ENCODE measurements at places on chromosomes 11 and 22.

GRCh38 chr11:84901991-84902390, 725.2 kb downstream of the DLG2 start:
- DNase-seq = no peak

GRCh38 chr11:64720167-64720566, 2.8 kb downstream of the NRXN2 start:
- DNase-seq = no peak

DNA sequence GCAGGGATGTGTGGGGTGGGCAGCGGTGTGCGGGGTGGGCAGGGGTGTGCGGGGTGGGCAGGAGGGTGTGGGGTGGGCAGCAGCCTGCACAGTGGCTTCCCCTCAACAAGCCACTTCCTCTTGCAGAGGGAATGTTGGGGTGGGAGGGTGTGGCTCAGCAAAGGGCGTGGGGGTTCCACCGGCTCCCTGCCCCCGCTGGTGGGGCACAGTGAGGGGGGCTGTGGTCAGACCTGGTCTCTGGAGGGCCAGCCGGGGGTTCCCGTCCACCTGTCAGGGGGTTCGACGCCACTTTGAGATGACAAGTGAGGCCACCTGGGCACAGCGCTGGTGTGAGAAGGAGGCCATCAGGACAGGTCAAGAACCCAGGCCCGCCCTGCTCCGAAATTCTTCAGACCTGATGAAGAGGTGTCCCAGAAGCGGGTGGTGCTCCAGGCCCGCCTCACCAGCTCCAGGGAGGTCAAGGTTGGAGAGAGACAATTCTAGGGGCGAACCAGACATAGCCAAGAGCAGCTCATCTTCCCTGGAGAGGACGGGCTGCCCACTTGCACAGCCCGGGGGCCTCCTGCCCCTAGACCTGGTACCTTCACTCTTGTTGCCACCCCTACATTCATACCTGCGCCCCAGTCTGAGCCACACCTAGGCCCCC, 1.3 kb downstream of the C11orf21 start:
- DNase-seq = peak; percentile 33

GRCh38 chr11:91230647-91231046, 994.0 kb upstream of the FAT3 start:
- DNase-seq = no peak

DNA sequence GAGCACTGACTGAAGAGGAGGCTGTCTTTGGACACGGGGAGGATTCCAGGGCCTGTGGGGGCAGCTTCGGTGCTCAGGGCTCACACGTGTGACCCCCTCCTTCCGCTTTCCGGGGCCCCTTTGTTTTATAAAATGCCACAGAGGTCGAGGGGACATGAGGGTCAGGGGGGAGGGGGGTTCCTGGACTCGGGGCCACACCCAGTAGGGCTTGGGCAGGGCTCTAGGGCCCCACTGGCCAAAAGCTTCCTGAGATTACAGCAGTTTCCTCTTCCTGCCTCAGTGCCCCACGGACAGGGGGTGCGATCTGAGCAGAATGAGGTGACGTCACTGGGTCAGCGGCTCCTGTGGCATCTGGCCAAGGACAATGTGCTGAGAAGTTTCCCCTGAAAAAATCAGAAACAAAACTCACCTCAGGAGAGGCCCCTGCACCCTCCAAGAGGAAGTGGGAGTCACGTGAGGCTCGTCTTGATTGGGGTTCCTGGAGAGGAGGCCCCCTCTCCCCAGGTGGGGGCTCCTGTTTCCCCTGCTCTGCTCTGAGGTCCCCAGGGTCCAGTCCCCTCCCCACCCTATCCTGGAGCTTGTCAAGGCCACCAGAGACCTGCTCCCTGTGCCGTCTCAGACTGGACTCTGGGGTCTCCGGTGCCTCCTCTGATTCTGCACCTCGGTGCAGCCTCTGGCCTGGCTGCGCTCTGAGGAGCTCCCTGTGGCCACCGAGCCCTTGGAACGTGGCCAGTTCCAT, 6.4 kb upstream of the IFITM3 start:
- DNase-seq = no peak

DNA sequence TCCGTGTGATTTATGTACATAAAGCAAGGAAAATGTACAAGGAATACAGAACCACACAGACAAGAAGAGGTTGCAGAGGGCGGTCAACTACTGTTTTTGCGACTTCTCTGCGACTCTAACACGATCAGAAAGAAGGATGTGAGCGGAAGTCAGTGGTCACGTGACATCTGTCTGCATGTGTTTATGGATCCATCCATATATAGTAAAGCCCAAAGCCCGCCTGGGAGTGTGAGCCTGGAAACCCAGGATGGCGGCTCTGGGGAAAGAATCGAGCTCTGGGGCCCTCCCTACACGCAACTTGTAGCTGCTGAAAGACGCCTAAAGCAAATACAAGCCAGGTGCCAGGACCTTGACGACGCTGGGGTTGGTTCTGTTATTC, 8.8 kb downstream of the OSBPL5 start:
- no peak for DNase-seq

DNA sequence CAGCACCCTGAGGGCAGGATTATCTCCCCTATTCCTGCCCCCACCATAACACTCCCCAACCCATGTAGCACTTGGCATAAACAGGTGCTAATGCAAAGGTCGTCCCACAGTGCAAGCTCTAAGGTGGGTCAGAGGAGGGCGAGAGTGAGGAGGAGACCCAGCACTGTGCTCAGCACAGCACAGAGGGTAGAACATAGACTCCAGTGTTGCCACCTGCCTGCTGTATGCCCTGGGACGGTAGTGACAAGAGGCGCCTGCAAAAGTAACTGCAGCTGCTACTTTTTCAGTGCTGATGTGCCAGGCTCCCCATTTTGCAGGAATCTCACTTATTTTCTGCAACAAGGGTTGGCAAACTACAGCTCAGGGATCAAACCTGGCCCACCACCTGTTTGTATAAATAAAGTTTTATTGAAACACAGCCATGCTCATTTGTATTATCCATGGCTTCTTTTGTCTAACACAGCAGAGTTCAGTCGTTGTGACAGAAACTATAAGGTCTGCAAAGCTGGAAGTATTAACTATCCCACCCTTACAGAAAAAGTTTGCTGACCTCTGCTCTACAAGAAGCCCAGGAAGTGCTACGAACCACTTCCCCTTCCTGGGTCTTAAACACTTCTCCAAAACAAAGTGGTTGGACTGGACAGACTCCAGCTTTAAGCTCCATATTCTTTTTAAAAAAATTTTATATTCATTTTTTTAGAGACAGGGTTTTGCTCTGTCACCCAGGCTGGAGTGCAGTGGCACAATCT, 16.9 kb upstream of the CDC42BPG start:
- DNase-seq = no peak

GRCh38 chr11:130776061-130776419, 140.2 kb downstream of the SNX19 start:
- no peak for DNase-seq

- no peak for DNase-seq
Measured at GRCh38 chr11:129388824-129389223, 13.2 kb downstream of the BARX2 start.

DNA sequence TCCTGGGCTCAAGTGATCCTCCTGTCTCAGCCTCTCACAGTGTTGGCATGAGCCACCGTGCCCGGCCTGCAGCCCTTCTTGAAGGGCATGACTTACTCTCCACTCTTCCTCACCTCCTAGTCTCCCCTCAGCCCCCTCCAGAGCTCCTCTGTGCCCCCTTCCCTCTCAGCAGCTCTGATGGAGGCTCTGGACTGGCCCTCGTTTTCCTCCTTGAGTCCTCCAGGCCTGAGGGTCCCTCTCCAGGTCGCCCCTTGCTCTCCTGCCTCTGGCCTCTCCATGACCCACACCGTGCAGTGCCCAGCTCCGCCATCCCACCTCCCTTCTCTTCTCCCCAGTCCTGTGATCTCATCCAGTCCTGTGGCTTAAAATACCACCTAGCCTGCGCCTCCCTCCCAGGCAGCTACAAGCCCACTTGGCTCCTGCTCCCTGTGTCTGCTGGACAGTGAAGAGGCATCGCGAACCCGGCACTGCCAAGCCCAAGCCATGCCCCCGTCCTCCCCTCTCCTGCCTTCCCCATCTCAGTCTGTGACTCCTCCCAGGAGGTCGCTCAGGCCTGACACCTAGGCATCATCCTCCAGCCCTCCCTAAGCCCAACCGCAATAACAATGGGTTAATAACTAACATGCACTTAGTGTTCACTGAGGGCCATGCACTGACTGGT, 11.9 kb downstream of the KCNJ4 start:
- DNase-seq = no peak

DNA sequence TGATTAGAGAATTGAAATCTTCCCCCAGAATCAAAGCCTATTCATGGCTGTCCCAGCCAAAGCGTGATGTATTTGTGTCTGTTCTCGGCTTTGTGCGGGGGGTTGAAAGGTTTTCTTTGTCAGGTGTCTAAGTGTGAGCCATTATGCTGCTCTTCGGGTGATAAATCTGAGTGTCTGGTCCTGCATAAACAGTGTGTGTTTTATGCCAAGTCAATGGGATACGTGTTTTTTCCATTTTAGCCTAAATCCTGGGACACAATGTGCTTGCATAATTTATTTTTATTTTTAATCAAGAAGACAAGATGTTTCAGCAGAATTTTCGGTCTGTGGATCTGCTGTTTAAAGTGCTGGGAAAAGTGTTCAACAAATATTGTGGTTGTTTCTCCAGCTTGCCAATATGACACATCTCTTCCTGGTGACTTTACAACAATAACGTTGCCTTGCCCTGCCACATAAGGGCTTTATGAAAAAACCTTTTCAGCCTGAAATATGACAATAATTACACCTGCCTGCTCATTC, 267.8 kb downstream of the TBC1D22A start:
- DNase-seq = no peak

DNA sequence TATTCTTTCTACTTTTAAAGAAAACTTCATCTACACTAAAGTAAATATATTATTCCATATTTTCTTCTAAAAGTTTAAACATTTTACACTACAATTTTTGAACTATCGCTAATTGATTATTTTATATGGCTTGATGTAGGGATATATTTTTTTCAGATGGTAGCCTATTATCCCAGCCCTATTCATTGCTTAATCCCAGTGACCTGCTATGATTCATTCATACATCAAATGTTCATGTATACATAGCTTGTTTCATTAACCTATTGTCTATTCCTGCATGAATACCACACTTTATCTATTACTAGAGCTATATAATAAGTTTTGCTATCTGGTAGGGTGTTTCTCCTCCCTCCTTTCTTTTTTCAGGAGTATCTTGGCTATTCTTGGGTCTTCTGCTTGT, 5.0 kb upstream of the ROBO4 start:
- DNase-seq = no peak

DNA sequence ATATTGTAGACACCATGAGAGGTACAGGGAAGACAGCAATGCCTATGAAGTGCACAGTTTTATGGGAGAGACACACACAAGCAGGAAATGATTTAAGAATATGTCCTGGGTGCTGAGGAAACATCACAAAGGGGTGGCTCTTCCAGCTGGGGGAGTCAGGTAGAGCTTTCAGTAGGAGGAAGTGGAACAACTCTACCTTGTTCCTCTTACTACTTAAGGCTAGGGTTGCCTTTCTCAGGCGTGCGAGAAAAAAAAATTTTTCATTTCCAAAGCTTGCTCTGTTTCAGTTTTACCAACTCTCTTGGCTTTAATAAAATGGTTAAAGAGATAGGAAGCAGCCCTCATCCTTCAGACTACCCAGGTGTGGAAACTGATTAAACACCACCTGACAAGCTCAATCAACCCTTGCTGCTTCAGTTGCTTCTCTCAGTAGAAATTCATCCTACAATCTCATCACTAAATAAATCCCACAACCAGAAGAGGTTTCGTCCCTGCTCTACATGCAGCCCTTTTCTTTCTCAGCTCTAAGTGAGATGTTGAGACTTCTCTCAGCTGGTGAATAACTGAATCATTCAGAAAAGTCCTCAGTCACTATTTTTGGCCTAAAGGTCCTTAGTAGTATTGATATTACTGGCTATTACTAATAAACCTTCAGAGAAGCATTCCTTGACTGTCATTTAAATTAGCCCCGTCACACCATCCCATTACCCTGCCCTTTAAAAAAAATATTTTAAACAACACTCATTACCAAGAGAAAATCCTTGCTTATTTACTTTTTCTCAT, 5.9 kb downstream of the ABTB2 start:
- no peak for DNase-seq

DNA sequence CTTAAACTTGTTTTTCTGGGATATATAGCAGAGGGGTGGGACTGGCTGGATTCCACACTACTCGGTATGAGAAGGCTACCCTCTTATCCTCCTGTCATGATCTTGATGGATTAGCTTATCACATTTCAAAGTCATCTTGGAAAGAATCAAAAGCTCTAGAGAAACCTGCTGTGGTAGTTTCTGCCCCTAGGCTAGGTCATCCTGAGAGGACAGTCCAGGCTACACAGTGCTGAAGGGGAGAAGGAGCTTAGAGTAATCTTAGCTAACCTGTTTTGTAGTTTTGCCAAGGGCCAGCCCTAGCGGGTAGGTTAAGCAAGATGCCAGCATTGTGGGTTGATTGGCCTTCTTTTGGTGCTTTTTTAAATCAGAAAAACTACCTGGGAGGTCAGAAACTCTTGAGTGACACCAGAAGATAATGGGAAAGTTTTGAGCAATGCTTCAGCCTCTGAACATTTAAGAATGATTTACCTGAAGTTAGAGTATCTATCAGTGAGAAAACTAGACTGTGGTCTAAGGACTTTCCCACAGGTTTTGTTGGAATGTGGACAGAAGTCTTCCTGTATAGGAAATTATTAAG, 21.3 kb downstream of the PIWIL4 start:
- DNase-seq = no peak

DNA sequence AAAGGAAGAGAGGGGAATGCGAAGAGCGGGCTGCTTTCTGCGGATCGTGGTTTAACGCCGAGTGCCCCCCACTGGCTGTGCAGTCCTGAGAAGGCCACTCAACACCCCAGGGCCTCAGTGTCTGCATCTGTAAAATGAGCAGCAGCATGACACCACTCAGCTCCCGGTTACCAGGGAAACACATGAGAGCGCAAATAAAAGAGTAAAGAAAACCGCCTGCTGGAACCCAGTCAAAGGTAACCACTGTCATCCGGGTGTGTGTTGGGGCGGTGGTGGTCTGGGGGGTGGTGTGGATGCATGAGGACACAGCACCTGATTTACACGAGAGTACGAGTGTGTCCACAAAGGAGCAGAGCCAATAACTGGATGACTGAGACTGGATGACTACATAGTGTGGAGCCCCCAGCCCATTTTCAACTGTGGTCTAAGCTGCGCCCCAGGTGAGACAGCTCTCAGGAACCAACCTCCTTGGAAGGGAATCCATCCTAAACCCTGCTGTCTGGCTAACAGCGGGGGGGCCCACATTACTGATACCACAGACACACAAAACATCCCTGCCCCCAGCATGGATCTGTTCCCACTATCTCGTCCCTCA, 5.7 kb downstream of the CELSR1 start:
- no peak for DNase-seq

DNA sequence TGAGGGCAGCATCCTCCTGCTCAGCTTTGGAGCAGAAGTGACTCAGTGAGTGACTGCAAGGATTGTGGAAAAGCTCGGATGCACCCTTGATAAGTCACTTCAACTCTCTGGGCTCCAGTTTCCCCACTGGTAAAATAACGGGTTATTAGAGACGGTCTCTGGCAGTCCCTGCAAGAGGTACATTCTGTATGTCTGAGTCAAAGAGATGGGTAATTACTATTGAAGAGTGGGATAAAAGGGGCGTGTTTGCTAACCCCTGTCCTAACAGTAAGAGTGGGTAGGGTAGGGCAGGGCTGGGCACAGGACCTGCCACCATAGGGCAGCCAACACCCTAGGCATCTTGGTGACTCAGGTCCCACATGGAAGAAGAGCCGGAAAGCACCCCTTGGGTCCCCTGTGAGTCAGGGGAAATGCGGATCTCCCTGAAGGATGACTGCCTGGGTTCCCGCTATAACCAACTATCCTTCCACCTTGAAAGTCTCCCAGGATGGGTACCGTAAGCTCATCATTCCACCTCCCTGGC, 7.3 kb upstream of the AHNAK start:
- no peak for DNase-seq

- DNase-seq = no peak
Measured at GRCh38 chr11:102260241-102260640, 57.0 kb upstream of the BIRC3 start.
